ENCODE measurements at places on chromosomes 4 and X.

GRCh38 chr4:165326831-165327210 is 648 bp upstream of the MSMO1 start:
- DNase-seq, result peak; percentile 26

DNA sequence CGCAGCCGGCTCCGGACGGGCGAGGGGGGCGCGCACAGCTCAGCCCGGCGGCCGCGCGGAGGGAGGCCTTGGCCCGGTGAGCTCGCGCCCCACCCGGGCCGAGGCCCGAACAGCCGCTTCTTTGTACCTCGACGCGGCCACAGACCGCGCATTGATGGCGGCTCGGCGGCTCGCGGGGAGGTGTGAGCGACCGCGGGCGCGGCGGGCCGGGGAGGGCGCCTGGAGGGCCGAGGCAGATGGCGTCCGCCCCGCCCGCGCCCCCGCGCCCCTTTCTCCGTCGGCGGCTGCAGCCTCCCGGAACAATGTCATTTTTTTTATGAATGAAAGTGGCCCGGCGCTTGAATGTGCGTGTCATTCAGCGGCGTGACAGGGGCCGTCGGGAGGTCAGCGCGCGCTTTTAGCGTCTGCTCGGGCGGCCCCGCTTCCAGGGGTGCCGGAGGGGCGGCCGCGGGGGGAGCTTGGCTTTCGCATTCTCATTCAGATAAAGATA is 1.8 kb downstream of the FGFR3 start:
- no peak for DNase-seq

GRCh38 chrX:130171446-130172126 is at the start of gene RAB33A:
Gene RAB33A, plus strand, starts transcription at chrX:130171962. Its CDS starts 101 bp downstream, at chrX:130172063.
- no peak for DNase-seq

GRCh38 chr4:41881981-41882624 is 53.1 kb upstream of the TMEM33 start:
- no peak for DNase-seq

- DNase-seq, result no peak
Measured at GRCh38 chr4:110683601-110684000, 60.7 kb upstream of the PITX2 start.

GRCh38 chr4:19239565-19239964 is 1012.1 kb upstream of the SLIT2 start:
- no peak for DNase-seq

DNA sequence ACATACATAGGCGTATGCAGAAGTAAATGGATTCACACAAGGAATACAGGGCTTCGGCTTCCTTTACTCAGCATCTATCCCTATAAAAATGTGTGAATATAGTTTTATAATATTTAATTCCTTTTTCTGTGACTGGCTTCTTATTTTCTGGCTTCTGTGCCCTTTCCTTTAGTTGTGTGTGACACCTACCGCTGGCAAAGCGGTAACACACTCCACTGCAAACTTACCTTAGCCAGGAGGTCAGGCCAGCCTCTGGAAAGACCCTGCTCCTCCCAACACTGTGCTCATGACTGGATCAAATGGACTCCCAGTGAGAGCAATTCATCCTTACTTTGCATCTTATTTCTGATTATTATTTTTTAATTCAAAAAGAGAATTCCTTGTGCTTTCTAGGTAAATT is 244.2 kb downstream of the ANK2 start:
- no peak for DNase-seq

- no peak for DNase-seq
Measured at GRCh38 chrX:136256026-136256425, 4.8 kb upstream of the MAP7D3 start.

DNA sequence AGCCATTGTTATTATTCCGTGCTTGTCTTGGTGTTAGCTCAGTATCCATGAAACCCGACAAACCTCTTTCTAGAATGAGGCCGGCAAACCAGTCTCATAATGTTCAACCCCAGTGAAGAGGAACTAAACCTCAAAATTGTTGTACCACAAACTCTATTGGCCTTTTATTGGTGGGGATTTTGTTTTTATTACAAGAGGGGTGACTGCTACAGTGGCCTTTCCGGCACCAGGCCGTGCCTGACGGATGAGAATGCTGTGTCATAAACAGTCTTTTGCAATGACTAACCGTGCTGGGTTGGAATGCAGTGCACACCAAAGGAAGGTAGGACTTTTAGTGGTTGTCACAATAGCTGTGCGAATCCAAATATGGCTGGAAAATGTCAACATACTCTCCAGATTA is 60.8 kb downstream of the SHROOM2 start:
- DNase-seq, result no peak

GRCh38 chr4:154314248-154314647 is 177.4 kb downstream of the DCHS2 start:
- DNase-seq, result peak; percentile 16

- no peak for DNase-seq
Measured at GRCh38 chr4:110867251-110867960, 244.5 kb upstream of the PITX2 start.

- DNase-seq, result no peak
Measured at GRCh38 chr4:82848706-82849105, 42.2 kb downstream of the SEC31A start.
